Stimulated activated CD4-positive, alpha-beta T cell treated with anti-CD3 and anti-CD28 coated beads, Interleukin-15, amount 100 ng/mL, for 1 hour (primary cell): ENCODE measurements at places on chromosomes 2 and 18.

GRCh38 chr2:198347349-198347748, 543.0 kb downstream of the PLCL1 start:
- DNase-seq = no peak

DNA sequence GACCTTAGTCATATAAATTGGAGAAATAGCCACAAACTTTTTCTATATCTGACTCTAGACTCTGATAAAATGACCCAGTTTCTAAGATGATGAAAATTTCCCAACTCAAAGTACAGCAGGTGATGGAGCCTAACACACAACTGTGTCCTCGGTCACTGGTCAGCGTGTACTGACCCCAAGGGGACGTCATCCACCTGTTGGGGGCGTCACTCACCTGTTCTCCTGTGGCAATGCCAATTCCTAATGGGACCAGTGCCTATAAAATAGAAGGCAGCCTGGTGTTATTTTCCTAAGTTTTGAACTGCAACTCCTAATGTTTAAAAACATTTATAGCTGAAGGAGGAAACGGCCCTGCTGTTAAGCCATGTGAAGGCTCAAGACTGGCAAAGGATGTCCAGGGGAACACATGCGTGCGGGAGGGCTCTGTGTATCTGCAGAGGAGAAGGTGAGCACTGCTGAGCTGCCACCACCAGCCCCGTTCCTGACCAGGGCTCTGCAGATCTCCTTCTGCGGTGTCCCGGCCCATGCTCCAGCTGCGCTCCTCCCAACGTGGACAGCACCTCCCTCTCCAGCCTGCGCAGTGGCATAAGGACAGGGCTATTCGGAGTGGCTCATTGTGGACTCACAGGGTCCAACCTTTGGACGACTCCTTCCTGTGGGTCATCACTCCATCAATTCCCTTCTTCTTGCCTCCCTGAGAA, 21.2 kb downstream of the TYMS start:
- no peak for DNase-seq

- no peak for DNase-seq
Observed at GRCh38 chr2:207157731-207158130, 8.0 kb downstream of the KLF7 start.

GRCh38 chr2:159228081-159228581, 58.4 kb downstream of the WDSUB1 start:
- no peak for DNase-seq

DNA sequence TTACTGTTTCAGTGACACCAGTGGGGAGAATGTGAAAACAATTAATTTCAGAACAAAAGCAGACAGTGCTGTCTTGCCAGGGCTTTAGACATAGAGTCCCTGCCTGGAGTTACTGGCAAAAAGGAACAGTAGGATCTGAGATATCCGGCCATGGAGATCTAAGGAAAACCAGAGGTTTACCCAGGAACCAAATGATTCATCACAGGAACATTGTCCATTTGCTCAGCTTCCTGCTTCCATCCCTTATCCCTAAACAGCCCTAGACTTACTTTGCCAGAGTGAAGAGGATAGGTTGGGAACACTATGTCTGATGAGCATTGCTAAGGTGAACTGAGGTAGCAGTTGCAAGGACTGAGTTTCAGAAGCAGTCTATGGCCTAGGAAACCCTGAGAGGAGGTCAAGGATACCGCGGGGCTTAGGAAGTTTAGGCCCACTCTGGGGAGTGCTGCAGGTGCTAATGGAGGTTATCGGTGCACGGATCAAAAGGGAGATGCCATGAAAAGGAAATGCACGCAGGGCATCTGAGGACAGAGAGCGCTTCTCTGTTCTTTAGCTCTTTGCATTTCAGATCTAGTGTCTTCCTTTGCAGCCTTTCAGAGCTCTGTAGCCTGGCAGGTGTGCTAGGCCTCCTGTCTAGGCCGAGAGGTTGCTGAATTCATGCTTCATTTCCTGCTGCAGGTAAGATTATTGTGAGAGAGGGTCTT, 223.9 kb downstream of the CDCA7 start:
- DNase-seq = no peak
